ENCODE measurements at places on chromosomes 5 and 9.
A peak's percentile ranks its signal among the peaks of the same experiment; 100 is the strongest.

DNA sequence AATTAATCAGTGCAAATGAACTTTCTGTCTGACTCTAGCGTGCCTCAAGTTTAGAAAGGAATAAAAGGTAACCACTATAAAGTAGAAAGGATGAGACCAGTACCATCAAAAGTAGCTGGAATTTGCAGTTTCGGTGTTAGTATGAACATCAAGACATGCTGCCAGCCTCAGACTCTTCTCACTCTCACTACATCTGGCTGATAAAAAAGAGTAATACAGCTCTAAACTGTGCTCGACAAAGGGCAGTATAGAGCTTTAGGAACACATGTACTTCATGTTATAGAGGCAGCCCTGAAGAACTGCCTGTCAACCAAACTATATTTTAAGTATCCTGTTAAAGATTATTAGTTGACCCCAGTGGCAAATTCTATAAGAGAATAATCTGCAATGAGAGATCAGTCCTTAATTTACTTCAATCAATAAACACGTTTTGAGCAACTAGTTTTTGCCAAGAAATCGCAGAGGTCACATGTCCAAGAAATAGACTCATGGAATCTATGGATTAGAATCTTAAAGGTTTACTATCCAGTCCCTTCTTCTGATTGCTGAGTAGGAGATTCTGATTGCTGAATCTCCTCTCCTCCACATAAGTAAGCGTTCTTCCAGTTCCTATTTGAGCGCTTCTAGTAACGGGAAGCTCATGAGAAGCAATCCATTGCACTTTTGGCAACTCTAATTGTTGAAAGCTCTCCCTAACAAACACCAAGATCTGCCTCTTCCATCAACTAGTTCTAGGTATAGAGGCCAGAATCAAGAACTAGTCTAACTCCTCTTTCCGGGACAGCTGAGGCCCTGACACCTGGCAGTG lies 941 bp downstream of the XPA start:
- no peak for DNase-seq

- no peak for DNase-seq
Observed at GRCh38 chr5:112983363-112983762, 6.8 kb downstream of the DCP2 start.

- DNase-seq: no peak
Observed at GRCh38 chr9:104856413-104856941, 71.5 kb downstream of the ABCA1 start.

DNA sequence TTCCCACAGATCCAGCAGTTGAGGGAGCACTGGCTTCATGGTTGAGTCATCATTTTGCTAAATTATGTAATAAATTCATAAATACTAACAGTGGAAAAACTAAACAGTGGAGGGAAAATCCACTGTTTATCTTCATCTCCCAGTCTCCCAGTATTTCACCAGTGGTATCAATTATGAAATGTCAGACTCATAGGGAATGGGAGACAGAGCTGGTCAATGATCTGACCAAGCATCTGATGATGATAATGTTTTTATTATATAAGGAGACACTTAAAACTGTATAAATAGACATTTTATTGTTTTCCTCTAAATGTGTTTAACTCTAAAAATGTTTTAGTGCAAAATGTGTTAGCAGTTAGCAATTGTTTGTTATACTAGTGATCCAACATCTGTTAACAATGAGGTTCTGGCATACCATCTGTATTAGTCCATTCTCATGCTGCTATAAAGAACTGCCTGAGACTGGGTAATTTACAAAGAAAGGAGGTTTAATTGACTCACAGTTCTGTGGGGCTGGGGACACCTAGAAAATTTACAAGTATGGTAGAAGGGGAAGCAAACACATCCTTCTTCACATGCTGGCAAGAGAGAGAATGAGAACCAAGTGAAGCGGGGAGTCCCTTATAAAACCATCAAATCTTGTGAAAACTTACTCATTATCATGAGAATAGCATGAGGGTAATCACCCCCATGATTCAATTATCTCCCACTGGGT lies 11.8 kb upstream of the REEP5 start:
- no peak for DNase-seq

DNA sequence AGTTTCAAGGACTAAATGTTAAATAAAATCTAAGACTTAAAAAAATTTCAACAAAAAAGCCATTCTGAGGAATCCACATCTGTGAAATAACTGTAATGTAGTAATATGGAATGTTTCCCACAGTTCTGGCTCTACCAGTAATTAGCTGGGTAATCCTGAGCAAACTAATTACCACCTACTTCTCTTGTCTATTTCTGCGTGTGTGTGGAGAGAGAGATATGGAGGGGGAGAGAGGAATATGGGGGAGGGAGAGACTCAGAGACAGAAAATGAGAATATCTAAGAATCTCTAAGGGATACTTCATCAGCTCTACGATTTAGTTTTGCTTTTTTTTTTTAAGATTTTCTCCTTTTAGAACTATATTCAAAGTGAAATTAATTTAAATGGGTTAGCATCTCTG lies 28.0 kb downstream of the TBCA start:
- DNase-seq: no peak

DNA sequence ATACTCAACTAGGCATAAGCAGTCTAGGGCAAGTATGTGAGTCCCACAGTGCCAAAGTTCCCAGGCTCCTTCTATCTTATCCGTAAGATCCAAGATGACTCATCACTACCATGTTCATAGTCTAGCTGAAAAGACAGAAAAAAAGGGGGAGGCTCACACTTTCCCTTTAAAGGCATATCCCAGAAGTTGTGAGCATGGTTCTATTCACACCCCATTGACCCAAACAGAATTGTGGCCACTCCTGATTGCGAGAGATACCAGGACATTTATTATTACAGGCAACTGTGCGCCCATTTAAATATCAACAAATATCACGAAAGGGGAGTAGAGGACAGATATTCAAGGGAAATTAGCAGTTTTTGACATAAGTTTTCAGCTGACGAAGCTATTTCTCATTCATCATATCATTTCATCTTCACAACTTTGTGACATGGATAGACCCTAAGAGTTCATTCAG lies 8.1 kb upstream of the PFDN1 start:
- DNase-seq: no peak

DNA sequence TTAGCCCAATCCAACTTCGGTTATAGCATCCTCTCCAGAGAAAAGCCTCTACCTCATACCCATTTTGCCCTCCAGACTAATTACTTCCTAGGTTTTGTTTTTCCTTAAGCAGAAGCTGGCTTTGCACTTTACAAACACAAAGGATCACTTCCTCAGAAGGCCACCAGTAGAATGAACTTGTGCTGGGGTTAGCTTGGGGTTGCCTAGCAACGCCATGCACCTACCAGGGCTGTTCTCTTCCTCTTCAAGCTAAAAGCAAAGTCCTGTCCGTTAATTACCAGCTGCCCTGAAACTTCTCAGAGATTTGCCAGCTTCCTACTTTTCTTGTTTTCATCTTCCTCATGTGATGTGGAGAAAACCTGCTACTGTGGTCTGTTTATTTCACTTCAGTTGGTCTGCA lies 132.0 kb upstream of the WWC1 start:
- DNase-seq: peak; percentile 12

DNA sequence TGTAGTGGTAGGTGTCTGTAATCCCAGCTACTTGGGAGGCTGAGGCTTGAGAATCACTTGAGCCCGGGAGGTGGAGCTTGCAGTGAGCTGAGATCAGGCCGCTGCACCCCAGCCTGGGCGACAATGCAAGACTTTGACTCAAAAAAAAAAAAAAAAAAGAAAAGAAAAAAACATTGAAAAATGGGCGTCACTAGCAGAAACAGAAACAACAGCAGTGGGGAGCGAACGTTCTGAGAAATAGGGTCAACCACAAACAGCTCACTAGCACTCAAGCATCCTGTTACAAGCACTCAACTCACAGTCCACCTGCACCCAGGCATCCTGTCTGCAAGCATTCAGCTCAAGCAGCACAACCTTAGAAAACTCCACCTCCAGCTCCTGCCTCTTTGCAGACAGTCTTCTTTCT lies 17.2 kb downstream of the TRIM14 start:
- DNase-seq: peak; percentile 91

- no peak for DNase-seq
Observed at GRCh38 chr9:38062498-38063362, 6.3 kb downstream of the SHB start.

DNA sequence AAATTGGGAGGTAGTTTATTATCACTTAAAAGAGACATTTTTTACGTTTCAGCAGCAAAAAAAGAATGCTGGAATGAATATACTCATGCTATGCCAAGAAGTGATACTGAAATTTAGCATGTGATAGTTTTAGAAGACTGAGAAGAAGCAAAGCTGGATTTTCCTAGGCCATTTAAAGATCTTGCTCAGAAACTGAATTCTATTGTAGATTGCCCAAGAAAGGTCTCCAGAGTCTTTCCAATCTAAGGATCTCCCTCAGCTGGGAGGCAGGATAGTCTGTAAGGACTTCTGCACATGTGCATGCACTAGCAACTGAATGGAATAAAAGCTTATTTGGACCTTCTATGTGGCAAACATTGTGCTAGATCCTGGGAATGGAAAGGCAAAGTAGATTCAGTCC lies 334.5 kb downstream of the DTWD2 start:
- no peak for DNase-seq

DNA sequence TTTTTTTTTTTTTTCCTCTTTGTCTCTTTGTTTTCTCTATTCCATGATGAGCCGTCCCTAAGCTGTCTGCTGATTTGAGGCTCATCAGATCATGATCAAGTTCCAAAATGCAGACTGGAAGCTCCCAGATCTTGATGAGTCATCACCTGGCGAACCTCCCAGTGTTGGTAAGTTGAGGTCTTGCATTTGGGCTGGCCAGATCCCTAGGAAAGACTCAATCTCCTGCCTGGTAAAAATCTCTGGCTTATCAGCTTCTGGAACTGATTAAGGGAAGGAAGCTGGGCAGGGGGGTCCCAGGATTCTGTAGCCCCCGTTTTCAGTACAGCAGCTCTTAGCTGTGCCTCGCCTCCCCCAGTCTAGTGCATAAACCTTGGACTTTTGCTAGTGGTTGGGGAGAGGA lies 69.0 kb downstream of the TSPAN17 start:
- DNase-seq: no peak

DNA sequence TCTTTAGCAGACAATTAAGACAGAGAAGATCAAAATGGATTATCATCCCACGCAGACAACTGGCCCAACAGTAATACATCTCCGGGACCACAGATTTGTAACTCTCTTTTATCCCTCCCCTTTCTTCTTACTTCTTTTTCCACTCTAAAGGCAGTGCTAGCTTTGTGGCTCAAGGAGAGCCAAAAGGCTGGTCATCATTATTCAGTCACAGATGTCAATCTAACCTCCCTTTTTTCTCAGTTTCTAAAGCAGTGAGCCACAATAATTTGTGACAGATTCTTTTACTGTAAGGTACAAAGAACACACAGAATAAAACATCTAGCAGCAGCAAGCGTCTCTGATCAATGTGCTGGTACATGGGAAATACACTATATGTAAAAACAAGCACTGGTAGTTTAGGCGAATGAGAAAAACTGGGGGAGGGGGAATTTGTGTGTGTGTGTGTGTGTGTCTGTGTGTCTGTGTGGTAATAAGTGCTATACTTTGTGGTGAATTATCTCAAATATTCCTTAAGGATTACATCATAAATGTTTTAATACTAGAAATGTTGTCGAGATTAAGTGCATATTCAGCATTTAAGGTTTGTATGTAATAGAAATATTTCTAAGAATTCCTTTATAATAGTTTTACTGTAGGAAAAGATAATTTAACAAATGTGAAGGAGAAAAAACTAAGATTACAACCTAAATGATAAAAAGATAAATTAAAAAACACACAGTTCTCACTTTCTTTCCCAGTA lies 140.2 kb downstream of the DENND1A start:
- DNase-seq: no peak

DNA sequence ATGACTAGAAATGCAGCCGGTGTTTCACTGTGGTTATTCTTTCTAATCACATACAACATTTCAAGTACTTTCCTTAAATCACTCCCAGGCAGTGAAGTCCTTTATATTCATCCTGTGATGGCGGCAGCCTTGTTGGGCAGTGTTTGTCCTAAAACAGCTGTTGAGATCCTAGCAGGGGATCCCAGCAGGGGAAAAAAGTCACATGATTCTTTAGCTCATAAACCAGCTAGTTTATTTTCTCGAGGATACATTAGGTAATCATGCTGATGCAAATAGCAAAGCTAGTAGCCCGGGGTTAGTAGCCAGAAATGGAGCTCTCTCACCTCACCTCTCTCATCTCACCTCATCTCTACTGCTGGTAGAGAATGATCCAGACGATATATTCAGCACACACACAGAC lies 70.5 kb downstream of the FOXD1 start:
- DNase-seq: no peak

GRCh38 chr5:71666321-71666720 lies 52.8 kb upstream of the CARTPT start:
- DNase-seq: no peak

- no peak for DNase-seq
Observed at GRCh38 chr9:27041746-27042145, 36.3 kb upstream of the LRRC19 start.

DNA sequence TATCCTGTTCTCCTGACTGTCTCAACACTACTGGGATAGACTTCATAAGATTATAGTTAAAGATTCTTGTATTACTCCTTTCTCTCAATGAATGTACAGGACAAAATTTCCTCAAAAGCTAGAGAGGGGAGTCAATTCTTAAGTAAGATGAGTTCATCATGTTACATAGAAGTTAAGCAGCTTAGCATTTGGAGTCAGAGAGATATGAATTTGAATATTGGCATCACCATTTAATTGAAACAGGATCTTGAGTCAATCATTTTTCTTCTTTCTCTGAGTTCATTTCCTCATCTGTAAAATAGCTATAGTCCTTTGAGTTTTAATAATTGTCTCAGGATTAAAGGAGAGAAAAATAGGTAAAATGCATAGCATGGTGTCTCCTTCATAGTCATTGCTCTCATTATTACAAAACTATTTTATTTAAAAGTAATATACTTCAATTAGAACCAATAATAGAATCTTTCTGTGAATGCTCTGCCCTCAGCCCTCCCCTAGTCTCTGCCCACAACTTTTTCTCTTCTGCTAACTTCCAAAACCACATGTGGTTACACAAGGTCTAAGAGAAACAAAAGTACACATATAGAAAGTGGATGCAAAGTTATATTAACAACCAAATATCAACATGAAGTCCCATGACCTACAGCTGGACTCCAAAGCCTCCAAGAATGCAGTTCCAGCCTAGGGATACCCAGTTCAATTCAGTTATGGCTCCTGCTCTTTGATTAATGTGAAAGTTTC lies 265.6 kb downstream of the TLE1 start:
- DNase-seq: no peak

GRCh38 chr5:140633501-140633900 lies 526 bp upstream of the CD14 start:
- no peak for DNase-seq

DNA sequence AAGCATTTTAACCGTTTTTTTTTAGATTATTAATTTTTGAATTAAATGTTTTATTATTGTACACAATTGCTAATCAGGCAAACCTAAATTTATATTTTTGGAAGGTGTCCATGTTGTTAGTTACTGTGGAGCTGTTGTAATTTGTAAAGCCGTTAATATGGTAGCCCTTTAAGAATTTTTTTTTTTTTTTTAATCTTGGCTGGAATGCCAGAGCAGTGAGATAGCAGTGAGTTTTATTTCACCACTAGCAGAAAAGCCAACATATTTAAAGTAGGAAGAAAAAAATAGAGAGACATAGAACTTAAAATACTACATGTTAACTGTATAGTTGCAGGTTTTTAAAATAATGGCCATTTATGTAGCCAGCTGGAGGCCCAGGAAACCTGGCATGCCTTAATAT lies 35.3 kb upstream of the RNF20 start:
- DNase-seq: no peak

GRCh38 chr9:121196389-121196788 lies 5.3 kb downstream of the RAB14 start:
- no peak for DNase-seq

GRCh38 chr9:132769906-132770769 lies 99.9 kb downstream of the GTF3C4 start:
- DNase-seq: peak; percentile 66

Measured in CD4-positive, alpha-beta T cell treated with Interleukin-12 subunit alpha and Interleukin-12 subunit beta, for 1 hour (primary cell).